ENCODE measurements at places on chromosomes 2 and 18.

DNA sequence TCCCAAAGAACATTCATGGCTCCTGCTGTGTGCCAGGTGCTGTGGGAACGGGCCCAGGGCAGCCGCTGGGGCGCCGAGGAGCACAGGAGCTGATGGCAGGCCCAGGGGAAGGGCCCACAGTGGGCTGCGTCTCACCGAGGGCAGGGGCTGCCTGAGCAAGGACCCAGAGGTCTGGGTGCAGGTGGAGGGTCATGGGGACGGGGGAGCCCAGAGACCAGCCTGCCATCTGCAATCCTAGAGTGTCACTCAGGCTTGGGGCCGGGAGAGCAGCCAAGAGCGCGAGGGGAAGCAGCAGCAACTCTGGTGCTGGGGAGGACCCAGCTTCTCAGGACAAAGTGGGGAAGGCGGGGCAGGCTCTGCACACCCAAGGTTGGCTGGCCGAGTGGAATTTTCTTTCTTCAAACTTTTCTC, 207.4 kb downstream of the HDAC4 start:
- no peak for DNase-seq

DNA sequence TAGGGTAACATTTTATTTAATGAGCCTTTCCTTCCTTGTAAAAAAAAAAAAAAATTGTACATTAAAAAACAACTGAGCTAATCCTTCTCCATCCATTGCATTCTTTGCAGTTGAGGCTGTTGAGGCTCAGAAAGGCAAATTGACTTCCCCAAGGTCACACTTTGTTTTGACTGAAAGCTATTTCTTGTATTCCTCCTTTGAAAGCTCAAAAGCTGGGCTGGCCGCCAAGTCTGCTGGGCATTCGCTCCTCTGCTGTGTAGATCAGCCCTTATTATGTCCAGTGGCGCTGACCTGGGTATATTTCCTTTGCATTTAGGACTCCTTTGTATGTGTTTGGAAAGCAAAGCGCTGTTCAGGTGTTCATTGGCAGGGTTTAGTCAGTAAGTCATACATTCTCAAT, 44.0 kb downstream of the SGPP2 start:
- DNase-seq = no peak

DNA sequence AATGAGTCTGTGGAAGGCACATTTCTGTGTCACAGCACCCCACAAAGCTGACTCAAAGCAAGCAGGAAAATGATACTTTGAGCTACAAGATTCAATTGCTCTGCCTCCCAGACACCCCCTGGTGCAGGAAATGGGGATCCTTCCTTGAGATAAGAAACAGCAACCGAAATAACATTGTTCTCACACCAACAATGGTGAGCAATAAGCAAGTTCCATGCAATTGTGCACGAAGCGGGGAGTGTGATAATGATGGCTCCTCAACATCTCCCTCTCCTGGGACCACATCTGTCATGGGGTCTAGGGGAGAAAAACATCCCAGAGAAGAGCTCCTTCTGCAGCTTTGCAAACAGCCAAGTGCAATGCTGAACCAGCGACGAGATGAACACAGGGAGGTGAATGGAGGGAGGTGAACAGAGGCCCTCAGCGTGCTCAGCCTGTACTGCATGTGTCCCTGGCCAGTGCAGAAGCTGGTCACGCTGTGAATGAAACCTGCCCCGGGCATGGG, 67.7 kb downstream of the PDCL3 start:
- no peak for DNase-seq

DNA sequence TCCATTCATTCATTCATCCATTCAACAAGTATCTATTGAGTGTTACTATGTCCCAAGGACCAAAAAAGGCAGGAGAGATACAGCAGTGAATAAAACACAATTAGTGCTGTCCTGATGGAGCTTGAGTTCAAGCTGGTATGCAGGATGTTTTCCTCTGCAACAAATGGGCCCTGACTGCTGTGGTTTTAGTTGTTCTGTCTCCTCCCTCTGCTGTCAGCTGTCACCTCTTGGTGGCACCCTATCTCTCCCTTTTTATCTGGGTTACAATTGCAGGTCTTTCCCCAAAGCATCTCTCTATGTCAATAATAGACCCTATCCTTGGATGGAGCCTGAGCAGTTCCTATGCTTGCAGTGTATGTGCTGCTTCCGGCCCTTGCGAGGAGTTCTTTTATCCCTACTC, 304.8 kb downstream of the PDE11A start:
- no peak for DNase-seq

DNA sequence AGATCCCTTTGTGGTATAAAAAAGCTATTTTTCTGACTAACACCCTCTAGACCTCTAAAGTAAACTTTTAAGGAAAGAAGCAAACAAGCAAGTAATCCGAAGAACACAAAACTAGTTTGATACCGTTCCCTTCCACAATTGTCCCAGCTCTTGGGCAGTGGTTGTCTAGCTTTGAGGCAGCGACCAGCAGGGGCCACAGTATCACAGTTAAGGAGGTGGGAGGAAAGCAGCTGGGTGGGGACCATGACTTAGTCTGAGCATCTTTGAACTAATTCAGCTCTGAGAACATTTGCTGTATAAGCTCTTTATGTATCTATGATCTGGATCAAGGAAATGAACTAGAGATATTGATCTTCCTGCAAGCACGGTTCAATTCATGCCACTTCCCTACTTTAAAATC, 51.0 kb downstream of the SF3B1 start:
- no peak for DNase-seq
